Cardiac muscle cell (in vitro differentiated cells and primary cell): ENCODE measurements at places on chromosomes 11 and 22. TPM values are rescaled to one million over a fixed set of nuclear protein-coding genes. Genes with fewer than 3 reads are reported as not detected.

OR10A2 gene
- polyA plus RNA-seq: 0.26 TPM in 1 of 2 replicates, not detected in the other

DNA sequence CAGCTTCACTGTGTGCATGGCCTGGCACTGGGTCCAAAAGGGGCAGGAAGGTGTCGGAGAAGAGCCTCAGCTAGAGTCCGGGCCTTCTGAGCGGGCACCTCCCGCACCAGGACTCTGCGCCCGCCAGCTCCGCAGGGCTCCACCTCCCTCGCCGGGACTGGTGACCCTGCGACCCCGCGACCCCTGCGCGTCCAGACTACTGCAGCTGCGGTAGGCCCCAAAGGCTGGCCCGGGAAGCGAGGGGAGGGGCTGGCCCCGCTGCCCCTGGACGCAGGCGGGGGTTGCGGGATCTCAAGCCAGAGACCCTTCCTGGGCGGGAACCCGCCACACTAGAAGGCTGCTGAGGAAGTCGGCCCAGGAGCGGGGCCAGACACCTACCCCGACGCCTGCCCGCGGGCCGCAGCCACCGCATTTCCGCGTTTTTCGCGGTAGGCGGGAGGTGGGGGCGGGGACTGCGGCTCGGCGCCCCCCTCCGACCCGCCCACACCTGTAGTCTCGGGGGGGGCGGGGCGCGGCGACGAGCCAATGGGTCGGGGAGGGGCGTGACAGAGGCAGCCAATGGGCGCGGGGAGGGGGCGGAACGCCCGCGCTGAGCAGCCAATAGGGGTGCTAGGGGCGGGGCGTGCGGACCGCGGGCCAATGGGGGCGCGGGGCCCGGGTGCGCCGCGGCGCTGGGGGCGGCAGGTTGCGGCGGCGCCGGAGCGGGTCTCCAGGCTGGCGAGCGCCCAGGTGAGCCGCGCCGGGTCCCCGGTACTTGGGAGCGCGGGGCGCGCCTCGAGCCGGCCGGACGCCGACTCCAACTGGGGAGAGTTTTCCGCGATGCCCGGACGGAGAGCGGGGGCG lies at the start of the genes LMNTD2 and RASSF7:
TSS of gene LMNTD2 (minus strand) at position 434 of the 843 bp plus-strand sequence. CDS start at position 412, 22 bp downstream.
TSS of gene RASSF7 (plus strand) at position 666 of the 843 bp plus-strand sequence. CDS start 799 bp downstream, outside the sequence.
- peak; percentile 87 for DNase-seq
- peaks cover 4% of the 10 kb centered on the region for H3K4me1 ChIP-seq
- peak within 1 kb of the TSS; percentile 91 for H3K4me3 ChIP-seq
- no peaks in the 10 kb centered on the region for H3K36me3 ChIP-seq
- peaks cover 31% of the 10 kb centered on the region for H3K27me3 ChIP-seq

DNA sequence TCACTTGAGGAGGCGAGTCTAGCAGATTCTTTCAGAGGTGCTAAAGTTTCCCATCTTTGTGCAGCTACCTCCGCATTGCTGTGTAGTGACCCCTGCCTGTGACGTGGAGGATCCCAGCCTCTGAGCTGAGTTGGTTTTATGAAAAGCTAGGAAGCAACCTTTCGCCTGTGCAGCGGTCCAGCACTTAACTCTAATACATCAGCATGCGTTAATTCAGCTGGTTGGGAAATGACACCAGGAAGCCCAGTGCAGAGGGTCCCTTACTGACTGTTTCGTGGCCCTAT lies 8.9 kb upstream of the SAMM50 start:
- no peak for DNase-seq
- H3K27me3 ChIP-seq: no peaks in the 10 kb centered on the region
- H3K4me3 ChIP-seq: no peak overlapping the region
- H3K36me3 ChIP-seq: no peaks in the 10 kb centered on the region
- no peaks in the 10 kb centered on the region for H3K4me1 ChIP-seq

TRIM49D1 gene
- polyA plus RNA-seq: not detected in 2 replicates

DNA sequence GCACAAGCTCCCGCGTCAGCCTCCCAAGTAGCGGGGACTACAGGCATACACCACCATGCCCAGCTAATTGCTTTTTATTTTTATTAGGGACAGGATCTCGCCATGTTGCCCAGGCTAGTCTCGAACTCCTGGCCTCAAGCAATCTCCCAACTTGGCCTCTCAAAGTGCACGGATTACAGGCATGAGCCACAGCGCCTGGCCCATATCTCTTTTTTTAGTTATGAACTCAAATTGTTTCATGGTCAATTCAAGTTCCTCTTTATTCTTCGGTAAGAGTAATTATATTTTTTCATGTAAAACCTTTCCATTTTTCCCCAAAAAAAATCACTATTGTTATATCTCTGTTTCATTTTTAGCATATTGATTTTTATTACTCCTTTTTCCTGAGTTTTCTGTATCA lies 25.5 kb downstream of the FCHSD2 start:
- no peak overlapping the region for H3K4me3 ChIP-seq
- H3K36me3 ChIP-seq: no peaks in the 10 kb centered on the region
- H3K4me1 ChIP-seq: no peaks in the 10 kb centered on the region
- no peak for DNase-seq
- H3K27me3 ChIP-seq: no peaks in the 10 kb centered on the region

DNA sequence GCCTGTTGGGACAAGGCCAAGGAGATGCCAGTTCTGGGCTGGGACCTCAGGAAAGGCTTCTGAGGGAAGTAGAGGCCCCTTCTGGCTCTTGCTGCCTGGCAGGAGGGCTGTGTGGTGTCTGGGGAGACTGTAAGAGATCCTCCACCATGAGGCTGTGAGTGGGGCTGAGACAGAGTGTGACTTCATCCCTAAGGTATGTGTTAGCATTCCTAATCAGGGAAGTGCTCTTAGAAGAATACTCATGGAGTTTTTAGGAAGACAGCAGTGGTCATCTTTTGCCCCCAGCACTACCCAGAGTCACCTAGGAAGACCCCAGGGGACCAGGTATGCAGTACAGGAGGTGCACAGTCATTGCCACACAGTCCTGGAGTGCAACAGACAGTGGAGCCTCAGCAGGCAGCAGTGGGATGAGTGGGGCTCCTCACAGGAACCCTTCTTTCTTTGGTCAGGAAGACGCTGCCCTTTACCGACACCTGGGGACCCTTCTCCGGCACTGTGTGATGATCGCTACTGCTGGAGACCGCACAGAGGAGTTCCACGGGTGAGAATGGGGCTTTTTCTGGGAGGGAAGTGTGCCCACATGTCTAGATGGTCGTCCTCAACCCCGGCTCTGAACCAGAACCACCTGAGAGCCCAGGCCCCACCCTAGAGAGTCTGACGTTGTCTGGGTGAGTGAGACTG lies 2.8 kb downstream of the RIC8A start:
- DNase-seq: no peak
- H3K36me3 ChIP-seq: peaks cover 46% of the 10 kb centered on the region
- no peak overlapping the region for H3K4me3 ChIP-seq
- no peak overlapping the region for H3K27ac ChIP-seq
- H3K27me3 ChIP-seq: no peaks in the 10 kb centered on the region

MFRP gene
- polyA plus RNA-seq: not detected in 2 replicates

B3GAT1 gene
- not detected in 2 replicates for polyA plus RNA-seq

DNA sequence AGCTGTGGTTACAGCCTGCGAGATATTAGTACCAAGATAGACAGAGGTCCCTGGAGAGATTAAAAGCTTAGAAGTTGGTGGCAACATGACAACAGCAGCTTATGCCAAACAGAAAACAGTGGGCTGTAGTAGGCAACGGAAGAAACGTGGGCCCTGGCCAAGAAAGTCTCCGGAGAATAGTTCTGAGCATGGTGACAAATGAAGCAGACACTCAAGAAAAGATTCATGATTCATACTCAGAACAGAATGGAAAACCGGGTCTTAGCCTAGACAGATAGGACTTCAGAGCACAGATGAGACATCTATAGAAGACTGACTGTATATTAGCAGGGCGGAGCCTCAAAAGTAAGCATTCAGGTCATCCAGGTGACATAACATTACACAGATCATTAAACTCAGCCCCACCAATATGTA lies 727.4 kb downstream of the ETS1 start:
- no peak for DNase-seq
- no peaks in the 10 kb centered on the region for H3K36me3 ChIP-seq
- H3K27me3 ChIP-seq: no peaks in the 10 kb centered on the region
- no peak overlapping the region for H3K27ac ChIP-seq
- no peak overlapping the region for H3K4me3 ChIP-seq
- peaks cover 7% of the 10 kb centered on the region for H3K4me1 ChIP-seq

- H3K27me3 ChIP-seq: no peaks in the 10 kb centered on the region
- no peaks in the 10 kb centered on the region for H3K4me1 ChIP-seq
- DNase-seq: no peak
- H3K27ac ChIP-seq: no peak overlapping the region
- H3K4me3 ChIP-seq: no peak overlapping the region
- H3K36me3 ChIP-seq: no peaks in the 10 kb centered on the region
Observed at GRCh38 chr11:5285703-5286340, 15.9 kb downstream of the OR51B4 start.

GRCh38 chr11:125370561-125371389 lies 125.3 kb downstream of the FEZ1 start:
- H3K4me1 ChIP-seq: peaks cover 19% of the 10 kb centered on the region
- H3K27ac ChIP-seq: no peak overlapping the region
- peaks cover 17% of the 10 kb centered on the region for H3K27me3 ChIP-seq
- no peak for DNase-seq
- no peak overlapping the region for H3K4me3 ChIP-seq

DNA sequence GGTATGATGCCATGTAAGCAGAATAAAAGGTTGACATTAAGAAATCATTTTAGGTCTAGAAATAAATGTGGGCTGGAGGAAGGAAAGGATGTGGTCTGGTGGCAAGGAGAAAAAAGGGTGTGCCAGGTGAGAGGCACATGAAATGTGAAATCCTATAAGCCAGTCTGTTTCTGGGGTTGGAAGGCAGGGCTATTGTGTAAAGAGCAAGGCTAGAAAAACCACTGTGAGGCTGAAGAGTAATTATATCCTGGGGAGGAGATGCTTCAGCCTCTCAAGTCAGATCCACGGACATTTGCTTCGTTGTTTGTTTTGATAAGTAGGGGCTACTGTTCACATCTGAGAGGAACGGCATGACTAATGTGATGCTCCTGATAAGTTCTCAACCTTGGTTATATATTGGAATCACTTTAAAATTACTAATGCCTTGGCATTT lies 77.5 kb upstream of the CTSC start:
- peaks cover 9% of the 10 kb centered on the region for H3K4me1 ChIP-seq
- H3K36me3 ChIP-seq: no peaks in the 10 kb centered on the region

DNA sequence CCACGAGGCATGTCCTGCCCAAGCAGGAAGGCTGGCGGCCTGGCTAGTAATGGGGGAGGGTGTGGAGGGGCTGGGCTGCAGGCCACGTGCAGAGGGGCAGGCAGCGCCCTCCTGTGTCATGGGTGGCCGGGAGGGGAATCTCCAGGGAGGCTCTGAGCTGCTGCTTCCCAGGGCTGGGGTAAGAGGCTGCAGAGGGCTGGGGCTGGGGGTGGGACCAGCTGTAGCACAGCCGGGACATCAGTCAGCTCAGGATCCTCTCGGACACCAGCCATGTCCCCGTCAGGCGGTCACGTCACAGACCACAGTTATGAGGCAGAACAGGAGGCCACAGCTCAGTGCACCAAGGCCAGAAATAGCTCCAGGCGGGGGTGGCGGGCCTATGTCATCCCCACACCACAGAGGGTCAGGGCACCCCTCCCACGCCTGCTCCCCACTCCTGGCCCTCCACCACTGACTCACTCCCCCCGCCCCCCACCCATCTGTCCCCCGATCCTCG lies 21.1 kb downstream of the RTN4R start:
- DNase-seq: peak; percentile 35
- peaks cover 41% of the 10 kb centered on the region for H3K4me1 ChIP-seq
- no peak overlapping the region for H3K27ac ChIP-seq
- H3K4me3 ChIP-seq: no peak overlapping the region
- no peaks in the 10 kb centered on the region for H3K36me3 ChIP-seq
- H3K27me3 ChIP-seq: no peaks in the 10 kb centered on the region

DNA sequence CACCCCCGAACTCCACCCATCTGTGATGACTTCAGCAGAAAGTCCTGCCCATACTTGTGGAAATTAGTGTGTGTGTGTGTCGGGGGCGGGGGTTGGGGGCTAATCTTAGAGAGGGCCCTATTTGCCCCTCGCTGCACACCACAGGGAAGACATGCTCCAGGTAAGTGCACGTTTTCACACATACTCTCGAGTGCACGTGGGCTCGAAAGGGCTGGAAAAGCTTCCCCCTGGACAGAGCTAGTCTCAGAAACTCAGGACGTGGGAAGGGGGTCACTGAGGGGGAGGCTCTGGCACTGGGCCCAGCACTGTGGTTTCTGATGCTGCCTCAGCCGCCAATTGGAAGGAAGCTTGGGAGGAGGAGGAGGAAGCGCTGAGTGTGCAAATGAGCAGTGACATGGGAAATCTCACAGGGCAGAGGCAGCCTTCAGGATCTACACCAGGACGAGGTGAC lies 40.7 kb upstream of the CD82 start:
- DNase-seq: peak; percentile 68
- H3K27ac ChIP-seq: no peak overlapping the region
- H3K4me3 ChIP-seq: no peak overlapping the region

- no peaks in the 10 kb centered on the region for H3K36me3 ChIP-seq
- H3K27ac ChIP-seq: no peak overlapping the region
- no peak for DNase-seq
- H3K27me3 ChIP-seq: peaks cover 2% of the 10 kb centered on the region
Observed at GRCh38 chr11:20566591-20567434, 32.6 kb upstream of the SLC6A5 start.

DNA sequence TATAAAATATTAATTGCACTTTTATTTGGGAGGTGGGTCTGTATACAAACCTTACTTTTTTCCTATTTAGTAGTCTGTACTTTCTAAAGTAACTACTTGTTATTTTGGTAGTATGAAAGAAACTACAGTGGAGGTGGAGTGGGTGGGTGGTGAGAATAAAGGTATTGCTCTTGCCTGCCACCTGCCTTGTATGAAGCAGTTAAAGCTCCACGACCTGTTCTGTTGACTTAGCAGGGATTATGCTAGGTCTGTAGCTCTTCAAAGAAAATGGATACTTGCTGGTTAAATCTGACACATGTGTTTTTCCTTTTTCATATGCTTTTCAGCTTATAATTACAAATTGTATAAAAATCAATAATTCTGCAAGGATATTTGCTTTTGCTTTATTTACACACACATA lies 111.9 kb downstream of the EHF start:
- H3K27me3 ChIP-seq: no peaks in the 10 kb centered on the region
- H3K4me3 ChIP-seq: no peak overlapping the region
- no peak overlapping the region for H3K27ac ChIP-seq
- no peaks in the 10 kb centered on the region for H3K36me3 ChIP-seq
- no peaks in the 10 kb centered on the region for H3K4me1 ChIP-seq

- H3K36me3 ChIP-seq: peaks cover 16% of the 10 kb centered on the region
- no peaks in the 10 kb centered on the region for H3K4me1 ChIP-seq
- no peaks in the 10 kb centered on the region for H3K27me3 ChIP-seq
- DNase-seq: no peak
- H3K4me3 ChIP-seq: no peak overlapping the region
Observed at GRCh38 chr11:108518581-108518980, 20.4 kb upstream of the POGLUT3 start.

- DNase-seq: no peak
- H3K27me3 ChIP-seq: no peaks in the 10 kb centered on the region
- H3K36me3 ChIP-seq: no peaks in the 10 kb centered on the region
- no peaks in the 10 kb centered on the region for H3K4me1 ChIP-seq
Observed at GRCh38 chr22:26763633-26764361, 106.4 kb downstream of the MIAT start.

TYR gene
- polyA plus RNA-seq: 0.17 TPM in 1 of 2 replicates, not detected in the other
